Stimulated activated CD4-positive, alpha-beta T cell treated with anti-CD3 and anti-CD28 coated beads, Interleukin-4, amount 100 ng/mL, for 1 hour (primary cell): ENCODE measurements at places on chromosomes 4 and X.

- no peak for DNase-seq
Measured at GRCh38 chr4:186227744-186228513, 622 bp downstream of the KLKB1 start.

DNA sequence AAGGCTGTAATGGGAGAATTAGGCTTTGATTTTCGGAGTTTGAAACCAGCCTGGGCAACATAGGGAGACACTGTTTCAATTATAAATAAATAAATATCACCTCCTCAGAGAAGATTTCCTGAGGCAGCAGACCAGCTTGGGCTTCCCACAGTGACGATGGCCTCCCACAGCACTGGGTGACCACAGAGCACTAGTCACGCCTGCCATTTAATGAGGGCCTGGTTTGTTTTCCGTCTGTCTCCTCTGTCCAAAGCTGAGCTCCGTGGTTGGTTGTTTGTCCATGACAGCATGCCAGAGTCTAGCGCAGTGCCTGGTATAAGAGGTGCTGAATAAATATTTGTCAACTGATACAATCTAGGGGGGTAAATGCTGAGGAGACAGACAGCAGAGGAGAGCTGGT is 10.4 kb upstream of the PDGFRA start:
- DNase-seq = no peak

- DNase-seq = no peak
Measured at GRCh38 chr4:85639946-85640345, 165.0 kb downstream of the ARHGAP24 start.

GRCh38 chrX:153648358-153649177 is 1.6 kb downstream of the DUSP9 start:
- DNase-seq = no peak

- DNase-seq = no peak
Measured at GRCh38 chr4:183499389-183499788, 5.5 kb upstream of the ING2 start.

- DNase-seq = no peak
Measured at GRCh38 chr4:169144061-169144600, 126.6 kb downstream of the SH3RF1 start.
